ENCODE measurements at places on chromosomes 5 and 9.
A peak's percentile ranks its signal among the peaks of the same experiment; 100 is the strongest.

- peak; percentile 76 for DNase-seq
Measured at GRCh38 chr5:32057187-32058096, 116.7 kb downstream of the GOLPH3 start.

- DNase-seq = no peak
Measured at GRCh38 chr9:21788752-21789151, 13.7 kb upstream of the MTAP start.

DNA sequence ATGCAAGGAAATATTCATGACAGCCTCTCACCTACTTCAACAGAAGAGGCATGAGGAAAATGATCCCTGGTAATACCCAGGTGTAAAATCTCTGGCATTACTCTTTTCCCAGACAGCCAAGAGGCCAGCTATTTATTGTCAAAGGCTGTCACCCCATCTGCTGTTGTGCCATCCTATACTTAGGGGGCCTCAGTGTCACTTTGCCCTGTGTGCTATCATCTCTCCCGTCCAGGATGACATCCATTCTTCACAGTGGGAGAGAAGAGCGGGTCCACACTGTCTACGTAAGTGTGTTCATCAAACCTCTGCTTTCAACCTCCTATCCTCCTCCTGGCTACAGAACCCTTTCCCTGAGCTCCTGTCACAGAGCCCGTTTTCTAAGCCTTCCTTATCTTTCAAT is 82.6 kb downstream of the MYO10 start:
- no peak for DNase-seq

- no peak for DNase-seq
Measured at GRCh38 chr9:131954299-131954698, 125.4 kb downstream of the MED27 start.
